ENCODE measurements at places on chromosomes 16 and 17.

- DNase-seq: peak; percentile 16
Observed at GRCh38 chr17:181245-182049, at the start of gene DOC2B. Gene DOC2B, minus strand, starts transcription at chr17:181650. Its CDS starts 171 bp downstream, at chr17:181479.

DNA sequence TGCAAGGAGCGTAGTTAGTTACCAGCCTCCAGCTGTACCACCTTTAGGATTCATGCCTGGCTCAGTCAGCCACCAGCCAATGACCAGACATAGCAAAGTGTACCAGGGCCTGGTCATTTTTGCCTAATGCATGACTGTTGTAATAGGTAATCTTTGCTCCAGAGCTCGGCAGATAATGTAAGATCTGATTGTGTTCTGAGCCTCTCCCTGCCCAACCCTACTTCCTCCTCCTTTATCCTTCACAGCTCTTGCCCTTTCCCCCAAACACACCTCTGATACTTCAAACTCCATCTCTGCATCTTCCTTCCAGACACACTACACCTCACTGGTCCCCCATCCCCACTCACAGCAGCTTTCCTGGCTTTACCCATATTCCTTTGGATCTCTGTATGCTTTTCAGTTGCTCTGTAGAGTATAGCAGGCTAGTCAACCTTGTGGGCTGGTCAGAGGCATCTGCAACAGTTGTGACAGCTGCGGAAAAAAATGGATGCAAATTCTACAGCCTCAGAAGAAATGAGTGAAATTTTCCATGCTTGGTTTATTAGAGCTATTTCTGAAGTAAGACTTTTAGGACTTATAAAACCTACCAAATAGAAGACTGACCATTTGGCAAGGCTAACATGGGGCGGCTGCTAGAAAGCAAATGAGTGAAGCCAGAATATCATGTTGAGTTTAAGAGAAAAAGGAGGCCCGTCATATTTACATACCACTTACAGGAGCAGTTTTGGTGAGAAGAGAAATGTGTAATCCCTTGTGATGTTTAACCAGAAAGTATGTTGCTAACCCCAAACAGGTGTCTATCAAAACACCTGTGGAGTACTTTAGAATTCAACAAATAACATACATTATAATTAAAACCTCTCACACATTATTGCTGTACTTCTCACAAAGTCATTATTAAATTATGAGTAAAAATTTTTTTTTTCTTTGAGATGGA, 19.9 kb upstream of the C16orf87 start:
- DNase-seq: peak; percentile 18

- DNase-seq: no peak
Observed at GRCh38 chr17:65977041-65977440, 214.9 kb downstream of the CEP112 start.

- DNase-seq: no peak
Observed at GRCh38 chr17:6914711-6915110, 81.1 kb upstream of the ALOX12 start.

DNA sequence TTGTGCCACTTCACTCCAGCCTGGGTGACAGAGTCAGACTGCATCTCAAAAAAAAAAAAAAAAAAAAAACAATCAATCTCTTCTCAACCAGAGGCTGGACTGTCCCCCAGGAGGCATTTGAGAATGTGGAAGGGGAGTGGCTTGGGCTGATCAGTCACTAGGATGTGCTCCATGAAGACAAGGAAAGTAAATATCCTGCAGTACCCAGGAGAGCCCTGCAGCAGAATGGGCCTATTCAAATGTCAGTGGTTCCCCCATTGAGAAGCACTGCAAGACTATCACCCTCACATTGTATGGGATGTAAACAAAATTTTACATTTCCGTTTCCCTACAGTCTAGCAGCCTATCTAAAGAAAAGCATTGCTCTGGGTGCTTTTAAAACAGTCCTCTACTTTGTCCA, 70.3 kb downstream of the DNAH9 start:
- no peak for DNase-seq

DNA sequence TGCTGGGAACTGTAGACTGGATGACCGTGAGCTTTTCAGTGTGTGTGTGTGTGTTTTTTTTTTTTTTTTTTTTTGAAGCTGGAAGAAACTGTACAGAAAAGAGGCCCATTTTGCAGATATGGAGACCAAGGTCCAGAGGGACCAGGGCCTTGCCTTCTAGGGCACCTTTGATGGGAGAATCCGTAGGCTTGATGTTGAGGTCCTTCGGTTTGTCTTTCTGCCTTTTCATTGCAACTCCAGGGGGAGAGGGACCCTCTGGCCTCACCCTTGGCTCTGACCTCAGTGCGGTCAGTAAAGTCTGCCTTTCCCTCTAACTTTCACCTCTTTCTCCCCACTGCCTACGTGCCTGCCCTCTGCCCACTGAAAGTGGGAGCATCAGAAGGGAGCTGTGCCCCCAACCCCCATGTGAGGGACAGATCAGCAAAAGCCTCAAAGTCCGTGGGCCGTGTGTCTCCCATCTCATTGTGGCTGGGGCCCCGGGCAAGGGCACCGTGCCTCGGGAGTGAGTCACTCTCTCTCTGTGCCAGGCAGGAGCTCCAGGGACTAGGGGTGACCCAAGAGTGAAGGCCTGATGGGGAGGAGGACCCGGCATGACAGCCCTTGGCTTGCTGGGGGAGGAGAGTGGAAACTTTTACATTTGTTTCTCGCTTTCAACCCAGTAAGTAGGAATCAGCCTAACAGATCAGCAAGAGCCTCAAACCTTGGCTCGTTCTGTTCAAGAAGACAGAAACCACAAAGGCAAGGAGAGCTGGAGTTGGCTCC, 123.6 kb downstream of the CMIP start:
- DNase-seq: no peak

DNA sequence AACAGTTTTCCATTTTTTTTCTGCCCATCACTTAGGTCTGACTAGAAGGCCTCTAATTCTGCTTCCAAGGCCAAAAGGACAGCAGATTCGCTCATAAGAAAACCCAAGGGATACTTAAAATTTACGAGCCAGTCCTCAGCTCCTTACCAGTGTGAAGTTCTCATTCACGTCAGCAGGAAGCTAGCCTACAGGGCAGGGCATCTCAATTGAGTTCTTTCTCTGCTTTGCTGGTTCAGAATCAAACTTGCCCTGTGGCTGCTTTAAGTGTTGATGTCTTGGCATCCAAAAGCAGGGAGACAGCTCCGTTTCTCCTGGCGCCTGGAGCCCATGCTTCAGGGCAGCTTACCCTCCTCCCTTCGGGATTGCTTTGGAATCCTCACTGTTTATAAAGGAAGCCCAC, 136.0 kb downstream of the ANKFN1 start:
- DNase-seq: no peak

DNA sequence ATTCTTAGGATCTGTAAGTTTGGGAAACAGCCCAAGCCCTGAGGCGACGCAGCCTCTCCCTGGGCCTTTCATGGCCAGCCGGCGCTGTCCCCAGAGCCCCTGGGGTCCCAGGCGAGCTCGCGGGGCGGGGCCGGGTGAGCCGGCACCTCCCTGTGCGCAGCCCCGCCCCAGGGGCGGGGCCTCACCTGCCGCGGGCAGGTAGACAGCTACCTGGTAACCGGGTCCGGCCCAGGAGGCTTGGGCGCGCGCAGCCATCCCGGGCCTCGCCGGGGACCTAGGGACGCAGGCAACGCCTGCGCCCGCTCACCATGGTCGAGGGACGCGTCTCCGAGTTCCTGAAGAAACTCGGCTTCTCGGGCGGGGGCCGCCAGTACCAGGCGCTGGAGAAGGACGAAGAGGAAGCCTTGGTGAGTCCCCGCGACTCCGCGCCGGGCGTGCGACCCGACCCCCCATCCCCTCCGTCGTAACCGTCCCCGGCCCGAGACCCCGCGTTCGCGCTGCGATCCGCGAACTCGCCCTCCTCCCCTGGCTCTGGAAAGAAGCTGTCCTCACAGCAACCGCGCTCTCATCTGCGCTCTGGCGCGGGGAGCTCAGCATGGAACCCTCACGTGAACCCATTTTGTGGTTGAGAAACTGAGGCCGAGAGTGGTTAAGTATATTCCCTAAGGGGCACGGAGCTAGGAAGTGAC, at the start of gene ATP2C2:
Gene ATP2C2, plus strand, starts transcription at position 231 of the 689 bp plus-strand sequence. Its CDS starts 78 bp downstream, at position 309.
- DNase-seq: no peak

DNA sequence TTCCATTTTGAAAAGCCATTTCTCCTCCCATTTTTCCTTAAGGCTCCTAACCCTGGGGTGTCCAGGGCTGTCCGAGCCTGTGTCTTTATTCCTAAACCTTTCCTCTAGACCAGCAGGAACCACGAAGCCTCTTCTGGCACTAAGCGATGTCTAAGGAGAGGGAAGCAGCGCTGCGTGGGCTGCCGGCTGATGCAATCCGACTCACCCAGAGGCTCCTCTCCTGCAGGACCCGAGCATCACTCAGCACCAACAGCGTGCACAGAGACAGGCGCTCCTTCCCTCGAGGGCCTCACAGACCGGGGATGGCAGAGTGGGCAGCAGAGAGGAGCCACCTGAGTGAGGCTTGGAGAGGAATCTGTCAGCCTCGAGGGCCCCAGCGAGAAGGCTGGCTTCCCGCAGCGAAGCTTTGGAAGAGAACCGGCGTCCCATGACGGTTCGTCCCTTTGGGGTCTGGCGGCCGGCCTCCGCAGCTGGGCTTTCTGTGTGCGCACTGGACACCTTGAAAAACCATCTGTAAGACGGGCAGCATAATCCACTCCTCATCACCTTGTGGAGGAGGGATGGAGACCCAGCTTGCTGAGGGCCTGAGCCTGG, 174.3 kb downstream of the FOXL1 start:
- DNase-seq: no peak

GRCh38 chr17:79135628-79136405, 61.2 kb downstream of the ENGASE start:
- no peak for DNase-seq

DNA sequence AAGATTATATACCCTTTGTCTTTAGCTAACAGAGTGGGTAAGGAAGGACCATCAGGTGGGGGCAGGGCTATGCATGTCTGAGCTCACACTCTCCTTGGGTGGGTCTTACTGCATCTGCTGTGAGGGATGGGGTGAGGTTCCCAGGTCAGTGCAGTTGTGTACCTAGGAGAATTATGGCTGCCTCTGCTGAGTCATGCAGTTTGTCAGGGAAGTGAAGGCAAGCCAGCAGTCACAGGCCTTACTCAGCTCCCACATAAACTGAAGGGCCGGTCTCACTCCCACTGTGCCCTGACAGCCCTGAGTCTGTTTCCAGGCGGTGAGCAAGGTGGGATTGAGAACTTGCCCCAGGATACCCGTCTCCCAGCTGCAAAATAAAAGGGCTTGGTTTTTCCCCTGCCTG, 328.6 kb downstream of the MAP2K6 start:
- no peak for DNase-seq

DNA sequence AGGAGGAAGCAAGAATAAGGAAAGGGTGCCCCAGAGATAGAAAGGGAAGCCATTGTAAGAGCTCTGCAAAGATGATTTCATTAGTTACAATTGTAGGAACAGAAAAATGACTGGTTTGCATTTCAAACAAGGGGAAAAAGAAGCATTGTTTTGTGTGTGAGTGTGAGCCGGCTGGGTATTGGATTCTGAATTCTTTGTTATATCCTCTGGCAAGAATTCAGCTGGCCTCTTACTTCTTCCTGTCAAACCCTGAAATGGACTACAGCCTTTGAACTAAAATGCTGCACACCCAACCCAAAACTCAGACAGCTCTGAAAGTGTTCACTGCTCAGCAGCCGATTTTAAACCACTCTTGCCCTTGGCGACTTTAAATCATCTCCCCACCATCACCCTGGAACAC, 461.3 kb downstream of the PMP22 start:
- DNase-seq: no peak

GRCh38 chr17:50476545-50477315, 1.9 kb upstream of the RSAD1 start:
- no peak for DNase-seq

- DNase-seq: peak; percentile 52
Observed at GRCh38 chr16:48558371-48558841, 51.6 kb downstream of the N4BP1 start.

DNA sequence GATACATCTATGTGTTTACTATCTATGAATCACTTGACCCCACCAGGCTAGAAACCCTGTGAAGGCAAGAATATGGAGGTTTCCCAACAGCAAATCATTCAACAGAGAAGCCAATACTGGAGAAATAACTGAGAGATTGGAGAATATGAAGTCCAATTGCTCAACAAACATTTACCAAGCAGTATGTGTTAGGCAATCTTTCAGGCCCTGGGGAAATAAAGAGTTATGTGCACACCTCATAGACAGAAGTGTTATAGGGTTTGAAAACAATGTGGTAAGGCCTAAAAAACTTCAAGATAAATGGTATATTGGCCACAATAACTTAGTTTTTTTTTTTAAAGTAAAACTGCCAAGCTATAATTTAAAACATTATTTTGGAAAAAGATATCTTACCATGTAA, 1245.8 kb downstream of the CDH11 start:
- no peak for DNase-seq

DNA sequence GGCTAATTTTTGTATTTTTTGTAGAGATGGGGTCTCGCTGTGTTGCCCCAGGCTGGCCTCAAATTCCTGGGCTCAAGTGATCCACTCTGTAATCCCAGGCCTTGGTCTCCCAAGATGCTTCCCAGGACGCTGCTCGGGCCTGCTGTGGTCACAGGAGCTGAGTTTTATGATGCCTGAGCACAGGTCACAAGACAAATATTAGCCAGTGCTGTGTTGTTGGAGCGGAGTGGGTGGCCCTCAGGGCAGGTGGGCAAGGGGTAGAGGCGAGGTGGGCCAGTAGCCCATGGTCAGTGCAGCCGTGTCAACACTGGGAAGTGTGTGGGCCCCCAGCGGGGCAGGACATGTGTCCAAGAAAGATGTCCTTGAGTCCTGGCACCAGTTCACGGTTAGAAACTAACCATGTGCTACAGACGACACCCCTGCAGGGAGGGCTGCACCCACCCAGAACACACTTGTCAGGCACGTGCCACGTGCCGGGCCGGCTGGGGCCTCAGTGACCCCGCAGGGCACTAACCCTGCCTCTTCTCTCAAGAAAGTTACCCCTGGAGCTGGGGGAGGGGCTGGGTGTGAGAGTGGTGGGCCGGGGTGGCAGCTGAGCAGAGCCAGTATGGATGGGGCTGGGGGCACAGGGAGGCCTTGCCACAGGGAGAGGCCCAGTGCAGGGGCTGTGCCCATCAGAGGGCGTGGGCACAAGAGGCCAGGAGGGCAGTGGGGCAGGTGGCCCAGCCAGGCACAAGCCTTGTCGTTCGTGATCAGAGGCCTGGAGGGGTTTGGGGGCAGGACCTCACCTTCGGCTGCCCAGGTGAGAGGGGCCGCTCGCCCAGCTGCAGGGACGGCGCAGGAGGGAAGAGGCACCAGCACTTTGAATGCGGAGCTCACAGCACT, 103.1 kb upstream of the CHMP6 start:
- DNase-seq: no peak

DNA sequence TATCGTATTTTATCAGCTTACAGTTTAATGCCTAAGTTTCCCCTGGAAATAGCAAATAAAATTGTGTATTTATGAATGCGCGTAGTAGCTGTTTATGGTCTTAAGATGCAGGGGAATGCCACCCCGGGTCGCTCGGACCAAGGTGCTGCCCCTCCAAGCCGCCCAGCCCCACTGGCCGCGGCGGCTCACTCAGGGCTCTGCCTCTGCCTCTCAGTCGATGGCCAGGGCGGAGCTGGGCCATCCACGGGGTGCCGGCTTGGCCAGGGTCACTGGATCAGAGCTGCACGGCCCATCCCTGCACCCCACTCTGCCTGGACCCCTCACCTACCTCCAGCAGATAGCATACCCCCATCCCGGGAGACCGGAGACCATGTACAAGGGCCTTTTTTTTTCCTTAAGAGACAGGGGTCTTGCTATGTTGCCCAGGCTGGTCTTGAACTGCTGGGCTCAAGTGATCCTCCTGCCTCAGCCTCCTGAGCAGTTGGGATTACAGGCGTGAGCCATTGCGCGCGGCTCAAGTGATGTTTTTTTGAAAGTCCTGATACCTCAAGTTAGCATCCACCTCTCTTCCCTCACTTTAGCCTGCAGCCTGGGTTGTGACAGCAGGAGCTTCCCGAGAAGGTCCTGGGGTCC, 11.0 kb downstream of the PRSS27 start:
- DNase-seq: no peak

Data from hematopoietic multipotent progenitor cell treated with erythropoietin and hydrocortisone succinate and interleukin-3 and kit ligand, for 6 days (in vitro differentiated cells).